ENCODE measurements at places on chromosomes 6 and 20.

GRCh38 chr6:13494137-13494536 lies 6.7 kb upstream of the GFOD1 start:
- no peak for DNase-seq

GRCh38 chr20:10519361-10520046 lies 84.4 kb downstream of the SLX4IP start:
- DNase-seq = peak; percentile 26

- DNase-seq = peak; percentile 42
Observed at GRCh38 chr6:54291738-54292137, 16.5 kb upstream of the TINAG start.

DNA sequence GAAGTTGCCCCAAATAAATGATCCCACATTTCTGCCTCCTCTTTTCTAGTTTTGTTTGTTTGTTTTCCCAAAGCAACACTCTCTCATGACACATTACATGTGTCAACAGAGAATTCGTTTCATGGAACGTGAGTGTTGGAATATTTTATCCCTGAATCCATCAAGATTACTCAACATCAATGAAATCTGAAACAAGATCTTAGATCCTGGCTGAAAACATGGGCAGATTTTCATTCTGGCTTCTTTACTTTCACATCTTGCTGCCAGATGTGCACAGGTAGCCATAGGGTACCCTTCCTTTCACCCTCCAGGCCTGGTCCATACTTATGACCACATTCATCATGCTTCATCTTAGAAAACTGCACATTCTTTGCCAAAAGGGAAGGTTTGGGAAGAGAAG lies 347.0 kb downstream of the DOK5 start:
- no peak for DNase-seq

All from cardiac fibroblast (primary cell).